Right ventricle myocardium inferior (tissue), 1 donor: ENCODE measurements at places on chromosomes 1 and 21.

- no peak for DNase-seq
These were observed 6.6 kb upstream of the AK4 start for GRCh38 chr1:65141394-65141793.

DNA sequence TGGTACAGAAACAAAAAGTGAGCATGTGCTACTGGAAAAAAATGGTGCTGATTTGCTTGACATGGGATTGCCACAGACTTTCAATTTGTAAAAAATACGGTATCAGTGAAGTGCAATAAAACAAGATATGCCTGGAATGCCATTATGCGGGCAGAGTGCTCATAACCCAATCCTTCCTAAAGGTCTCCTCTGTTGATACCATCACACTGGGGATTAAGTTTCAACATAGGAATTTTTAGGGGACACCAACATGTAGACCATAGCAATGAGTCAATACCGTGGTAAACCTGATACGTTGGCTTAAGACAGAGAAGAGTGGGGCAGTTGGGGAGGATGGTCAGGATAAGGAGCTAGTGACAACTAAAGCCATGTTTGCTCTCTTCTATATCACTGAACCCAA is 20.5 kb downstream of the MX1 start:
- no peak for DNase-seq

- no peak for DNase-seq
These were observed 29.7 kb downstream of the SSBP3 start for GRCh38 chr1:54376430-54377039.

GRCh38 chr1:22763487-22764200 is 53.0 kb downstream of the EPHB2 start:
- DNase-seq = no peak

DNA sequence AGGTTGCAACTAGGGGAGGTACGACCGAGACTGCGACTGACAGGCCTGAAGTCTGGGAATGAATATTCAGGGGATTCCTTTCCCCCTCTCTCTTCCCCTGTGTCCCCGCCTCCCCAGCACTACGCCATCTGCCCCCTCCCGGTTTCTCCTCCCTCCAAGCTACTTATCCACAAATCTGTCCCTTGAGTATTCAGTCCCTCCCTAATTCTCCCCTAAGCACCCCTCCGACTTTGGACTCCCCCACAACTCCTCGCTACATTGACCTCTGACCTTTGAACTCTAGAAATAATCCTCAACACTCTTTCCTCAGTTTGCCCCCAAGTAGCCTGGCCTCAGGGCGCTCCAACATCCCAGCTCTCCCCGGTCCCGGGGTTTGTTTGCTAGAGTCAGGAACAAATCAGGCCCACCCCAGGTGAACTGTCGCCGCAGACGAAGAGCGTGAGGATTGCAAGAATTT is 393 bp downstream of the LYSMD1 start:
- DNase-seq = no peak

GRCh38 chr1:183159960-183160359 is 26.1 kb upstream of the LAMC2 start:
- no peak for DNase-seq

DNA sequence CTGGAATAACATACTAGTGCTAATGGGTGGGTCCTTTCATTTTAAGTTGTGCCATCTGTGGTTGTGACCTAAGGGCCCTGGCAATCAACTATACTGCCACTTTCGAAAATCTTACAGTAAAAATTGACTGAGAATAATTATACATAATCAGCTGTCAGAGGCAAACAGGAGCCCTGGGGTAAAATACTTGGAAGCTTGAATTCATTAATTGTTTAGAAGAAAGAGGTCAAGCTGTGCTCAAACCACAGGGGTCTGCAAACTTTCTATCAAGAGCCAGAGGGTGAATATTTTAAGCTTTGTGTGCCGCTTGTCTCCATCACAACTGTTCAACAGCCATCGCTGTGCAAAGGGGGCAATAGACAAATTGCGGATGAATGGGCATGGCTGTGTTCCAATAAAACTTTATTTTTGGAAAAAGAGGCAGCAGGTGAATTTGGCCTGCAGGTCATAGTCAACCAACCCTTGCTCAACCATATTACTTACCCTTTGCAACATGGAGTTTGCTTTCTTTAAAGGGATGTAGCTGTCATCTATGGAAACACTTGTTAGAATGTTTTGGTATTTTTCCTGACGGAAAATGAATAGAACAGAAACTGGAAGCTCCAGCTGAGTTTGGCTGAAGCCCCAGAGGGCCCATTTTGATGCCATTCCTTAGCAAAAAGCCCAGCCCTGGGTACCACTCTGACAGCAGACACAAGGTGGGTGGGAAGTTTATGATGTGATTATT is 35.7 kb upstream of the USP1 start:
- DNase-seq = no peak

GRCh38 chr1:25098717-25099116 is 133.6 kb downstream of the SYF2 start:
- no peak for DNase-seq

DNA sequence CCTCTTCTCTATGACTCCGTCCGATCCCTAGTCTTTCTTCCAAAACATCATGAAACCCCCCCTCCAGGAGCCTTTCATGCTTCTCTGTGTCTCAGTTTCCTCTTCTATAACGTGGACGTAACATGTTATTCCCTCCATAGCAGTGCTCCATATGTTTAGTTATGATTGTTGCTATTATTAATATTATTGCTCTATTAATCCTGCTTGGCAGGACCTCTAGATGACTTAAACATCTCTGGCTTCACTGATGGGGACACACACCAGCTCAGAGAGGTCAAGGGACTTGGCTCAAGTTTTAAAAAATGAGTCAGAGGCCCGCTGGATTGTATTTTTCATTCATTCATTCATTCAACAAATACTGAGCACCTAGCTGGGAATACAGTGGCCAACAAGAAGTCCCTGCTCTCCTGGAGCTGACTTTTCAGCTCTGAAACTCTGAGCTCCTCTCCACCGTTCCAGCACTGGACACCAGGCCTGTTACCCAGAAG is 404 bp upstream of the CPLANE2 start:
- no peak for DNase-seq

DNA sequence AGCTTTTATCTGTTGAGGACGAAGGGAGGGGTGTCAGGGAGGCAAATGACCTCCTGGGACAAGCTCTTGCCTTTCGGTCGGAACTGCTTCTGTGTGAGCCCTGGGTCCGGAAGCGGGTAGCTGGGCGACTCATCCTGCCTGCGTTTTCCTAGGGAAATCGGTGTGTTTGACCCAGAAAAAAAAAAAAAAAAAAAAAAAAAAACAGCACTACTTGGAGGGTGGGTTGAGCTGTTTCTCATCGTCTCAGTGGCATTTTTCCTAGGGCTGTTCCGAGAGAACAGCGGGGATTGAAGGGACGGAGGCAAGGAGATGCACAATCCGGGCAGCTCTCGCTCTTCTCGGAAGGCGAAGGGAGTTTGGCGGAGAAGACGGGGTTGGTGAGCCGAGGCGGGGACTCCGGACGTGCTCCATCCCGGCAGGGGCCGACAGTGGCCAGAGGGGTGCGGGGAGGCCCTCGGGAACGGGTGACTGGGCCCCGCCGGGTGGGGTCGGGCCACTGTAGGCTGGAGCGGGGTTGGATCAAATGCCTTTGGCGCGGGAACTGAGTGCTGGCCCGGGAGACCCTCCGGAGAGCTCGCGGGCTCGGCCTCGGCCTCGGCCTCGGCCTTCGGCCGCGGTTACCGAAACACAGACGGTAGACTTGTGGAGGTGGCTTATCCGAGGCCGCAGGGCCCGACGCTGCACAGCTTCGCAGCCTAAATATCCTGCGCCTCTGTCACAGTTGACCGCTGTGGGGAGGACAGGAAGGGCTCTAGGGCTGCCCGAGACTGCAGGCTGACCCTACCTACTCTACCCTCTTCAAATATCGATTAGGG is 2.4 kb upstream of the BARHL2 start:
- DNase-seq = no peak

- DNase-seq = no peak
These were observed 65.4 kb downstream of the SLC35A3 start for GRCh38 chr1:100035214-100035613.

- DNase-seq = no peak
These were observed 79.1 kb downstream of the TPR start for GRCh38 chr1:186295980-186296379.

DNA sequence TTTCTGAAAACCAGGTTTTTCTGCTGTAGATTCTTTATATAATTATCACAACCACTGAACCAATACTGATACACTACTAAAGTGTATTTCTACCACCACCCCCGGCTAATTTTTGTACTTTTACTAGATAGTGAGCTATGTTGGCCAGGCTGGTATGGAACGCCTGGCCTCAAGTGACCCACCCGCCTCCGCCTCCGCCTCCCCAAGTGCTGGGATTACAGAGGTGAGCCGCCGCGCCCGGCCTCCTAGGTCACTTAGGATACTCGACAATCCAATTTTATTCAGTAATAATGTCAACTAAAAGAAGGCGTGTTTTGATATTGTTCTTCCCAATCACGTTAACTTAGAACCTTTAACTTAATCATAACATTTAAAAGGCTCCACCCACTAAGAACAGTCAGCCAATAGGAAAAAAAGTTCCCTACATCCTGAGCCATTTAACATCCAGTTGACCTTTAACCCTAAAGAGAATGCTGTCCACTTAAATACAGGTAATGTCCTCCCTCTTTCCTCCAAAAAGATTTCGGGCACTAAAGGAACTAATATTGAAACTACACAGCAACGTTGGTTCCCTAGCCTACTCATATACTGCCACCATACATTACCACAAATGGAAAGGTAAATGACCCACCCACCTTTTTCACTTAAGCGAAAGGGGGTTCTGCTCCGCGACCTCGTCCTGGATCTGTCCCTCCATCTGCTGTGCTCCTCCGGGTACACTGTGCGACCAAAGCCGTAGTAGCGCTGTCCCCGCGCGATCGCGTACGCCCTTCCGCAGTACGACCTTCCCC is 1.2 kb downstream of the RSRP1 start:
- no peak for DNase-seq

DNA sequence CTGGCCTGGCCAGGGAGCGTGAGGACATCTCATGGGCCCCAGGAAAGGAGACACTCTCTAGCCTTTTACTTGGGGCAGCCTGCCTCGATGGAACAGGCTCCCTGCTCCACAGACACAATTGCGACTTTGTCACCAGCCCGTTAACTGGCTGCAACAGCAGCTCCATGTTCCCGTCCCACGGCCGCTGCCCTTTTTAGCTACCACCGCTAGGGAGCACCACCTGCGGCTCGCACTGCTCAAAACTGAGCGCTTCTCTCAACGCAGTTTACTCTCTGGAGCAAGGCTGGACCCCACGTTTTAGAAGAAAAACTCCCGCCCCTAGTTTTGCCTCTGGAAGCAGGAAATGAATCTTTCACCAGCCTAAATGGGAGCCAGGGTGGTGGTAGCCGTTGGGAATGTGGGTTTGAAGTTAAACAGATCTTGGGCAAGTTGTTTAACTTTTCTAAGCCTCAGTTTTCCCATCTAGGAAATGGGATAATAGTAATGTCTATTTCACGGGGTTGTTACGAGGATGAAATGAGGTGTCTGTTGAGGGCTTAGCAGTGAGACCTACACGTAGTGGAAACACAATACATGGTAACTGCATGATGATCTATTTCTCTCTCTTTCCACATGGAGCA is 3.5 kb upstream of the LRRC38 start:
- no peak for DNase-seq

DNA sequence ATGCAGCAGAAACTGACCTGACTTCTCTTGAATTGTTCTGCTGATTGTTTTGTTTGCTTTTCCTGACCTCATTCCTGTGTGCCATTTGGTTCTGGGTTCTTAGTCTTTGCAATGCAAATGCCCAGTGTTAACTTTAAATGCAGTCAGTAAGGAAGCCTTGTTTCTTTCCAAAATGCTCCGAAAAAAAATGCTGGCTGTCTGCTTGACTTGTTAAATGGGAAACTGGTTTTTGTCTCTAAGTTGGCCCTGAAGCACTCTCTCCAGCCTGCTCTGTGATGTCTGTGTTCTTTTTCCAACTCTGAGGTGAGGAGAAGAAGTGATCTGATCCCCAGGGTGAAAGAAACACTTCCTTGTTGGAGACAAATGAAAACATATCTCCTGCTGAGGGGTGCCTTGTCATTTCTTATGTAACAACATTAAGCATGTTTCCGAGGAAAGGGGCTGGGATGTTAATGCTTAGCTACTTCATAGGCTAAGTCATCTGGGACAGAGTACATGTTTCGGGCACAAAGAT is 256.3 kb upstream of the ADGRL4 start:
- DNase-seq = no peak

- no peak for DNase-seq
These were observed 182.1 kb upstream of the DMRTA2 start for GRCh38 chr1:50605186-50605875.
